Stimulated activated memory B cell treated with anti-CD40 and anti-IgM and Interleukin-4, amounts not matched to agents 10 μg/mL and 1 μg/mL and 100 μg/mL, for 72 hours (primary cell): ENCODE measurements at places on chromosomes 3 and 15.
A peak's percentile ranks its signal among the peaks of the same experiment; 100 is the strongest.

- no peak for ATAC-seq
Measured at GRCh38 chr15:84586696-84587095, 14.1 kb upstream of the ZSCAN2 start.

DNA sequence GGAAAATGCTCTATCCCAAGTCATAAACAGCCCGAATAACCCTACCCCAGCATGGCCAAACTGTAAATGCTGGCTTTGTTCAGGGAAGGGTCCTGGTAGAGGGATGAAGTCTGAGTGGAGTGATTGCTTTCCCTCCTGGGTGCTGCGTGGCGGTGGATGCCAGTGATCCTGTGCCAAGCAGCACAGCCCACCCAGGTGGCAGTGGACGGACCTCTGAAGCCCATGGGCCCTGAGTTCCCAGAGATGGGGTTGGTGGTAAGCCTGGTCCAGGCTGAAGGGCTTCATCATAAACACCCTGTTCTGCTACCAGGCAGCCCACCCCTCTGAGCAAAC, 69.3 kb upstream of the ITGA11 start:
- ATAC-seq, result no peak

- no peak for ATAC-seq
Measured at GRCh38 chr15:44286814-44287452, 1.6 kb upstream of the GOLM2 start.

- ATAC-seq, result no peak
Measured at GRCh38 chr3:147304756-147305155, 101.6 kb downstream of the ZIC4 start.

DNA sequence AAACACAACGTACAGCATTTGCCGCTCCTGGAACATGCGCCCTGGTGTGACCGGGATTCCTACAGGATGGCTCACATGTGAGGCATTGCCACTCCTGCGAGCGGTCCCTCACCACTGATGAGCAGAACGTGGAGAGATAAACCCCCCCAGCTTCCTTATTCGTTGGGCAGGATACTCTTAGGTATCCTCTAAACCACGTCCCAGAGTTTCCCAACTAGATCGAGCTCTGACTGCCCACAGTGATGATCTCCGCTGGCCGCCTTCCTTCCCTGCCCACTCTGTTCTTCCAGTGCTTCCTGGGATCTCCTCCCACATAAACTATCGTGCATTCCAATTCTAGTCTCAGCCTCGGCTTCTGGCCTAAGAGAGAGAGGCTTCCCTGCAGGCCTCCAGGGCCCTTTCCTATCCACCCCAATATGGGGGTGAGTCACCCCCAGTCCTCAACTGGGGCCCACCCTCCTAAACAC, 91.8 kb downstream of the TOP2B start:
- no peak for ATAC-seq

- ATAC-seq, result no peak
Measured at GRCh38 chr3:171443211-171443957, 16.8 kb downstream of the TNIK start.

DNA sequence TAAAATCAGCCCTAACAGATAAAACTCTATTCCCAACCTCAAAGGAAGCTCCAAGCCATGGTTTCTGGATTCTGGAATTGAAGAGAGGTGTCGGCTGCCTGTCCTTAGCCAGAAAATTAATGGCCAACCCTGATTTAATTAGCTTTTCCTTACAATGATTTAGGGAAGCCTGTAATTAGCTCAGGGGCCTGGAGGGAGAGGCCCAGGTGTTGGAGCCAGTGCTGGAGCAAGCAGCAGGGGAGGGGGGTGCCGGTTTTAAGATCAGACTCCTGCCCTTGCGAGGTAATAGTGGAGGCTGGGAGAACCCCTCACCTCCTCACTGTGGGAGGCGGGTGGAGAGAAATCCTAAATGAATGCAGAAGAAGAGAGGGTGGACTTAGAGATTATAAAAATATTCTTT, 14.7 kb upstream of the ATP2B2 start:
- no peak for ATAC-seq

DNA sequence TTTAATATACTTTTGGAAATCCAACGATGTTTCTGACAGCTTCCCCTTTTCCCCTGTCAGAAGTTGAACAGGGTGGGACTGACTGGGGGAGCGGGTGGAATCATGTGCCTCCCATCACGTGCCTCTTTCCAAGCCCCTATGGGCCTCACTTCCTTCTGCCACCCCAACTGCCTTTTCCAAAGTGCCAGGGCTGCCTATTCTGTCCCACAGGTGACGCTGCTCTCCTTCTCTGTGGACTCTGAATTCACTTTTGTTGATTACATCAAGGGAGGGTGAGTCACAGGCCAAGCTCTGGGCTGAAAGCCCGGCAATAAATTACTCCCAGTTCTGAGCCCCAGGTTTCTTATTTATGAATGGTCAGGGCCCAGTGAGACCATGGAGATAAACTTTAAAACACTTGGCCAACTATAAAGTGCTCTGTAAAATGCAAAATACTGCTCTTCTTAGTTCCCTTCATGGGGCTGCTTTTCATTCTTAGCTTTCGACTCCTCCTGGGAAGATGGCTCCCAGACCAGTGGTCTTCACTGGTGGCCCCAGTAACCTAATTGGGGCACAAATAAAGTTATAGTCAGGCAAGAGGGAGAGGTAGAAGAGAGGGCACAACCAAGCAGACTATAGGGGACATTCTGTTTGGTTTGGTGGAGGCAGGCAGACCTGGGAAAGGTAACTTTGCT, 12.3 kb downstream of the CPNE9 start:
- ATAC-seq, result no peak

- no peak for ATAC-seq
Measured at GRCh38 chr15:34603095-34603494, 19.6 kb upstream of the GOLGA8B start.

- no peak for ATAC-seq
Measured at GRCh38 chr15:64917211-64917610, 5.5 kb downstream of the ANKDD1A start.

- ATAC-seq, result no peak
Measured at GRCh38 chr3:76349715-76350480, 564.5 kb upstream of the ZNF717 start.

- ATAC-seq, result no peak
Measured at GRCh38 chr3:102346897-102347296, 87.9 kb upstream of the ZPLD1 start.

- no peak for ATAC-seq
Measured at GRCh38 chr3:88059380-88060170, 520 bp downstream of the ZNF654 start.

DNA sequence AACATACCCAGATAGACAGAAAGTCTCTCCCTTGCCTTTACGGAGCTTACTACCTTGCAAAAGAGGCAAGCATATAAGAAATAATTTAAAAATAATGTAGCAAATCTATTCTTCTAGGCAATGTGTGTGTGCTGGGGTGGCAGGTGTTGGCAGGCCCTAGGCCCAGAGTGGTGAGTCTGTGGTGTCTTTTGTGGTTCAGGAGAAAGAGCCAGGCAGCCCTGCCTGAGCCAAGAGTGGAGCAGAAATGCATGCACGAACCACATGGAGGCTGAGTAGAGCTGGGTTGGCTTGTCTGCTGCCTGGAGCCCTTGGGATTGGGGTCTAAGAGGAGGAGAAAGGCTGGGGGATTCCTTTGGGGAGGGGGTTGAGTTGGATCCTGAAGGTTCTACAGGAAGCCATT, 70.2 kb upstream of the MYZAP start:
- ATAC-seq, result no peak

DNA sequence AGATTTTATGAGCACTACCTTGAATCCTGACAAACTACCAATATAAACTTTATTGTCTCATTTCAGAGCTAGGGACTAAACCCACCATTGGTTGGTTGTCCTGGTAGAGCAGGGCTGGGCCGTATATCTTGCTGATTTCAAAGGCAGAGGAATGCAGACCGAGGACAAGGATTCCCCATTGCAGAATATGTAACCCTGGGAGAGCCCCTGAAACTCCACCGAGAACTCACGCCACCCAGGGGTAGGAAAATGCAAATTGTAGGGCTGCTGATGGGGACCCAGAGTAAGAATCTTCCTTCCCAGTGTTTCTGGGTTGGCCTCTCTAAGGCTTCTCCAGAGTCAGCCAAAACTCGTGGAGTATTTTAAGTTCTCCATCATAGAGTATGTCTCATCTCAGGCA, 235.3 kb downstream of the ABHD5 start:
- ATAC-seq, result no peak

- no peak for ATAC-seq
Measured at GRCh38 chr3:177468816-177469215, 271.5 kb upstream of the TBL1XR1 start.

GRCh38 chr3:180870008-180870699, 42.3 kb upstream of the FXR1 start:
- peak; percentile 16 for ATAC-seq

DNA sequence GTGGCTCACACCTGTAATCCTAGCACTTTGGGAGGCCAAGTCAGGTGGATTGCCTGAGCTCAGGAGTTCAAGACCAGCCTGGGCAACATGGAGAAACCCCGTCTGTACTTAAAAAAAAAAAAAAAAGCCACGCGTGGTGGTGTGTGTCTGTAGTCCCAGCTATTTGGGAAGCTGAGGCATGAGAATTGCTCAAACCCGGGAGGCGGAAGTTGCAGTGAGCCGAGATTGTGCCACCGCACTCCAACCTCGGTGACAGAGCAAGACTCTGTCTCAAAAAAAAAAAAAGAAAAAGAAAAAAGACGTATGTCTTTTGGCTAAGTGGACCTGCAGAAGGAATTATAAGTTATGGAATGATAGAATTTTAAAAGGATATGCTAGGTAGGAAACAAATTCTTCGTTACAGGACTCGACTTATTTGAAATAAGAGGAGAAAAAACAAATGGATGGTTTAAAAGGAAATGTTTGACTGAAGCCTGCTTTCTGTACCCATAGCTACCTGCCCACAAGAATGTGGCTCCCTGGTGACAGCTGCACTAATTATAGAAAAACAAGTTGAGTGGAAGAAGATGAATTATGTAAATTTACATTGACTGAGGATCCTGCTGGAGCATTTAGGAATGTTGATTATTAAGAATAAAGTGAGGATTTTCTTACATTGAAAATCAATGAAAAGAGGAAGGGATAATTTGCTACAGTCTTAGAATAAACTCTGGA, 36.0 kb upstream of the SKIL start:
- ATAC-seq, result no peak

GRCh38 chr15:70192490-70192889, 94.8 kb upstream of the TLE3 start:
- no peak for ATAC-seq

GRCh38 chr3:183210862-183211341, 42.2 kb upstream of the B3GNT5 start:
- peak; percentile 49 for ATAC-seq

- no peak for ATAC-seq
Measured at GRCh38 chr15:85771781-85772445, 22.8 kb downstream of the KLHL25 start.

DNA sequence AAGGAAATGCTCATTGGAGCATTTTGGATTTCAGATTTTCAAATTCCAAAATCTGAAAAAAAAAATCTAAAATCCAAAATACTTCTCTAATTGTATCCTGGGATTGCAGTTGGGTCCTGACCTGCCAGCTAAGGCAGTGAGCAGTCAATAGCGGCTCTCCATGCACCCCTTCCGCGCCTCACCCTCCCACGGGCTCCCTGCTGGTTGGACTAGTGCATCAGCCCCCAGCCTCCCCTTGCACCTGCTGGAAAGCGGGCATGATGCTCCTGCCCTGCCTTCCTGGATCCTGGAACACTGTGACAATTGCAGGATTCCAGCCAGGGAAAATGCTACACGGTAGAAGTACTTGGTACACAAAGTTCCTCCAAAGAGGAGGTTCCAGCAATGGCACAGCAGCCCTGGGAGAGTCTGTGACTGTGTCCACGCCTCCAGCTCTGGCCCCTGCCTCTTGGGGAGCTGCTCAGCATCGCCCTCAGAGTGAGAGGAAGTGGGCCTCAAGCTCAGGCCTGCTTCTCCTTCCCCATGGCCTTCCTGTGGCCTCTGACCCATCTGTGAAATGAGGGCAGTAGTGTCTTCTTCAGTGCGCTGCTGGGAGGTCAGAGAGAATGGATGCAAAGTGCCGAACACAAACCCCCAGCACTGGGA, 39.5 kb upstream of the CHRNB4 start:
- no peak for ATAC-seq

DNA sequence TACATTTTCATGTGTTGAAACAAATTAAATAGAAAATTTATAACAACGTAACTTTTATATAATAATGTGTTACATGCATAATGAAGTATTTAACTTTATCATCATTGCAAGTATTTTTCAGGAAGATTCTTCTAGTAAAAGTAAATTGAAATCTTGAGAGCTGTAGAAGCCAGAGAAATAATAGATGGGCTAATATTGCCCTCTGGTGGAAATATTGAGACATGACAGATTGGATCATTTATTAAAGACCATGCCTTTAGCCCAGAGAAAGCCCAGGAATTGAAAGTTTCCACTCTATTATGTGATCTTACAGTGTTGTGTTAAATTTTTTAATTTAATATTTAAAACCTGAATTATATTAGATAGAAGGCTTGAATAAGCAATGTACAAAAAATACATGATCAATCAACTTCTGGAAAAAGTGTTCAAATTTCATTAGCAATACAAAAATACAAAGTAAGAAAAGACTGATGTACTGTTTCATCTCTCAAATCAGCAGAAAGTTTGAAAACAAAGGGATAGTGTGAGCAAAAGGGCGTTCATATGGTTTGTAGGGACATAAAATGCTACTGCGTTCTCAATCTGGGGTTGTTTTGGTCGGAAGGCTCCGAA, 52.7 kb upstream of the SPTSSB start:
- no peak for ATAC-seq

DNA sequence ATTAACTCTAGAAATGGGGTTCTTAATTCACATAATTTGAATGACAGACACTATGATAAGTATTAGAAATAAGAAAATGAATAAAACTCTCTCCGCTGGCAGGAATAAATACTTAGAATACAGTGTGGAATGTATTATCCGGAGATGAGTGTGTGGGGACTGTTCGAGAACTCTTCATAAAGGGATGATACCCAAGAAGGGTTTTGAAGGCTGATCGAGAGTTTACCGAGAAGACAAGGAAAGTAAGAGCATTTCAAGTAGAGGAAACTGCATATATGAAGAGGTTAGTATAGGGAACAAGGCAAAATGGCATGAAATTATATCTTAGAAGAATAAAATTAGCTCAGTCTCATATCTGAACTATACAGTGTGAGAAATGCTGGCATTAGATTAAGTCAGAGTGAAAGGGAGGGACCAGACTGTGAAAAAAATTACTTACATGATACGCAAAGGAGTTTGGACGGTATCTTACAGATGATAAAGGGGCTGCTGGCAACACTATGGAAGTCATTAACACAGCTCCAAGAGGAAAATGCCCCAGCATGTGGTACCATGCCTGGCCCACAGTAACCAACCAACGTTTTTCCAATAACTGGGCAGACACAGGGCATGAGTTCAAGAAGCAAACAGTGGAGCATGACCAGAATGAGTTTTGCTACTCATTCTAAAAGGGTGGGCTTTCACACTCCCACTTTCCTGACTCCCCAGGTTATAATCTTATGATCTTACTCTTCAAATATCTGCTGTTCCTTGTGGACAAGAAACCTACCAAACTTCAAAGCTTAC, 6.5 kb downstream of the DCBLD2 start:
- no peak for ATAC-seq

GRCh38 chr3:130991126-130991525, 35.5 kb downstream of the ASTE1 start:
- no peak for ATAC-seq

DNA sequence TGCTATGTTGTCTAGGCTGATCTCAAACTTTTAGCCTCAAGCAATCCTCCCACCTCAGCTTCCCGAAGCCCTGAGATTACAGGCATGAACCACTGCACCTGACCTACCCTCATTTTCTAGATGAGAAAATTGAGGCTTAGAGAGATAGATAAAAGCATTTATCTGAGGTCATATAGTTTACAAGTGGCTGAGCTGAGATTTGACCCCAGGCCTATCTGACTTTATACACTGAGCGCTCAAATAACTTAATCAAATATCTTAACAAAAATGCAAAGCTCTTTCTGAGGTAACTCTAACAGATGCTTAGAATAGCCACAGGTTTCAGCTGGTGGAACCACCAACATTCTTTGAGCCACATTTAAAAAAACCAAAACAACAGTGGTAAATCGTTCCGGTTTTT, 5.5 kb downstream of the PLS1 start:
- no peak for ATAC-seq
